Activated CD4-positive, alpha-beta T cell treated with anti-CD3 and anti-CD28 coated beads for 36 hours (primary cell): ENCODE measurements at places on chromosomes 13 and 19. TPM values are rescaled to one million over a fixed set of nuclear protein-coding genes. Genes with fewer than 3 reads are reported as not detected.

The C19orf81 gene
- total RNA-seq = 1.7 TPM

The SIAH3 gene
- 0.18 TPM for total RNA-seq

- H3K36me3 ChIP-seq = no peaks in the 10 kb centered on the region
- H3K27ac ChIP-seq = no peak overlapping the region
- DNase-seq = no peak
- no peak overlapping the region for H3K4me3 ChIP-seq
- H3K27me3 ChIP-seq = no peaks in the 10 kb centered on the region
- H3K4me1 ChIP-seq = peaks cover 8% of the 10 kb centered on the region
Measured at GRCh38 chr19:35297515-35297848, 5.5 kb downstream of the MAG start.

The CPAMD8 gene
- 0.41 TPM for total RNA-seq

DNA sequence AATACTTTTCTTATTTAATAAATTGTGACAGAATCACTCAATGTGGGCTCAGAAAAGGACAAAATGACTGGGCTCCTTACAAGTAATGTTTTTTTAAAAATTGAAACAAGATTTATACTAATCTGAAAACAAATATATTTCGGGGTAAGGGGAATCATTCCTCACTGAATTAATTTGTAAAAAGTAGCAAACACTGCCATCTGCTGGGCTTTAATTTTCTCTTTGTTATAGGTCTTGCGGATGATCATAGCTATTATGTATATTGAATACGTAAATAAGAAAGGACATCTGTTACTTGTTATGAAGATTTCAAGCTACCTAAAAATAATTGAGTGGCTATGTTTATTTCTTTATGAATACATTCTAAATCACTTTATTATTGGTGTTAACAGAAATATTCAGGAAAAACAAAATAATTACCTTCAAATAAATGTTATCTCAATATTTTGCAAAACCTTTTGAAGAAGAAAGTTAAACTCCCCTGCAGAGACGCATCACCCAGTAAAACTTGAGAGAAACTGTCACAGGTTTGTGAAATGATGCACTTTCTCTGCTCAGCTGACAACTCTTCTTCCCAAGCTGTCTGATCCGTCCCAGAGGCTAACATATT is 17.8 kb upstream of the ENOX1 start:
- peak; percentile 19 for DNase-seq
- peaks cover 10% of the 10 kb centered on the region for H3K4me1 ChIP-seq

GRCh38 chr13:77329911-77330584 is 3.2 kb upstream of the MYCBP2 start:
- H3K27me3 ChIP-seq = no peaks in the 10 kb centered on the region
- no peaks in the 10 kb centered on the region for H3K36me3 ChIP-seq
- peak overlapping the region; percentile 95 for H3K4me3 ChIP-seq
- peaks cover 35% of the 10 kb centered on the region for H3K4me1 ChIP-seq
- H3K27ac ChIP-seq = peak overlapping the region; percentile 96
- DNase-seq = no peak
